ENCODE measurements at places on chromosomes 12 and 14.

DNA sequence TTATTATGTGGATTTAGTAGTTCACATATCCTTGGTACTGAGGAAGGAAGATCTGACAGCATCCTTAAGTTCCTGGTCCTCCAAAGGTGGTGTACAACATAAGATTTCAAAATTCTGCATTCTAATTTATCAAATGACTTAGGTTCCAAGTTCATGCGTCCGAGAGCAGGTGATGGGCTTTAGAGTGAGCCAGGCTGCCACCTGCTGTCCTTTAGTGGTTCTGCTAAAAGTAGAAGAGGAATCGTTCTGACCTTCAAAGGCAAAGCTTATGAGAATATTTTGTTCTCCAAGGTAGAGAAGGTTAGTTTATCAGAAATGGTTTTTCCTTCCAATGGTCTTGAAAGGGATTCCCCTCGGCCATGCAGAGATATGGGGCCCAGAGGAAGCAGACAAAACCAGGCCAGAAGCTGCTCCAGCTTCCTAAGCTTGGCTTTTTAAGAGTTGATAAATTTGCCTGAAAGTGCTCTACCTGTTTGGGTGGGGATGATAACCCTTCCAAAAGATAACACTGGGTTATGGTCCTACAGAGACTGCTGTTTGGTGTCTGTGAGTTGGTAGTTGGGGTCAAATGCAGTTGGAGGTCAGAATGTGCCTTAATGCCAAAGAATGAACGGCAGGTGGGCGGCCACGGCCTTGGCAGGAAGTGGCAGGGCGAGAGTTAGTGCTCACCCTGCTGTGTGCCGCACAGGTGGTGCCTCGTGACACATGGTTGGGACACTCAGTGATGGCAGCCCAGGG, 29.1 kb upstream of the LRTM2 start:
- DNase-seq, result peak; percentile 61

GRCh38 chr12:91974541-91975085, 171.0 kb downstream of the BTG1 start:
- DNase-seq, result no peak

- DNase-seq, result peak; percentile 68
These were observed 185.3 kb upstream of the BCL2L14 start for GRCh38 chr12:11885261-11886038.

DNA sequence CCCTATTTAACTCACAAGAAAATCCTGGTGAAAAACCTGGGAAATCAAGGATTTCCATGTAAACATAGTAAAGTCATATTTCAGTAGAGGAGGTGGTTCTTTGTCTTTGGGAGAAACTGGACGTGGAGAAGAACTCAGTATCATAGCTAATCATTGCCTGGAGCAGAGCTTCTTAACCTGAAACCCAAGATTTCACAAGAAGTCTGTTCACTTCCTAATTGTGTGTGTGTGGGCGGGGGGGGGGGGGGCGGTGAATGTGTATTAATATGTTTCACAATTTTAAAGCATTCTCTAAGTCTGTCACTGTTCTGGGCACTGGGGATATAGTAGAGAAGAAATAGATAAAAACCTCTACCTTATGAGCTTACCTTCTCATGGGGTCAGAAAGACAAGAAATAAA, 96.7 kb upstream of the PPP4R3A start:
- DNase-seq, result no peak

DNA sequence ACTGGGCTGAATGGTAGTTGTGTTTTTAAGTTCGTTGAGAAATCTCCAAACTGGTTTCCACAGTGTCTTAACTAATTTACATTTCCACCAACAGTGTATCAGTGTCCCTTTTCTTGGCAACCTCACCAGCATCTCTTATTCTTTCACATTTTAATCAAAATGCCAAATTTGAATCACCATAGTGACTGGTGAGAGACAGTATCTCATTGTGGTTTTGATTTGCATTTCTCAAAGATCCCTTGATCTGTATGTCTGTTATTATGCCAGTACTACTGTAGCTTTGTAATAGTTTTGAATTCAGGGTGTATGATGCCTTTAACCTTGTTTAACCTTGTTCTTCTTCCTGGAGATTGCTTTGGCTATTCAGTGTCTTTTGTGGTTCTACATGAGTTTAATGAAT, 2.2 kb upstream of the EIF2S3B start:
- DNase-seq, result no peak

GRCh38 chr12:2537868-2538541, 256.8 kb upstream of the FKBP4 start:
- no peak for DNase-seq

DNA sequence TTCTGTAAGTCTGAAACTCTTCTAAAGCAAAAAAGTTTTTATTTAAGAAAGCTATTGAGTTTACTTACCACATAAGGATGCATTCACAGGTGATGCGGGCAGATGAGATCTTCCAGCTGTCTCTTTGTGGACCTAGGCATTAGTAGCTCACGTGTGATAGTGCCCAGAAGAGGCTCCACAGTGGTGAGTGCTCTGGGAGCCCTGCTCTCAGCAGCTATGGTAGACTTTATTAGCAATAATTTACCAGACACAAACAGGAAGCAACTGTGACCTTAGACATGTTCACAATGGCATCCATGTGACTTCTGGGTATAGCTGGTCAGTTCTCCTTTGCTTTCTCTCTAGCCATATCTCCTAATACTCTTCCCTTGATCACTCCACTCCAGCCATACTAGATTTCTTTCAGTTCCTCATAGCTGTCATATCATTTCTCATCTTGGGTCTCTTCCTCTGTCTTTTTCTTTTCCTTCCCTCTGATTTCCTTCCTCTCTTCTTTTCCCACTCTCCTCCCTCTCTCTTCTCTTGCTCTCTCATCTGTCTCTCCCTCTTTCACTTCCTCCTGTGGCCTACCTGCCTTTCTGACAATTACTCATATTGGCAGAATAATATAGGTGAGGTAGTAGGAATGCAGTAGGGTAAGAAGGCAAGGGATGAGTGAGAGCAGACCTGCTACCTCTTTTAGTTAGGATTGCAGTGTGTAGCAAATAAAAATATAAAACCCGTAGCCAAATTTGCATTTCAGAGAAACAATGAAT, 75.2 kb upstream of the SCAF11 start:
- no peak for DNase-seq

GRCh38 chr12:54412786-54413185, 6.3 kb downstream of the ITGA5 start:
- no peak for DNase-seq

DNA sequence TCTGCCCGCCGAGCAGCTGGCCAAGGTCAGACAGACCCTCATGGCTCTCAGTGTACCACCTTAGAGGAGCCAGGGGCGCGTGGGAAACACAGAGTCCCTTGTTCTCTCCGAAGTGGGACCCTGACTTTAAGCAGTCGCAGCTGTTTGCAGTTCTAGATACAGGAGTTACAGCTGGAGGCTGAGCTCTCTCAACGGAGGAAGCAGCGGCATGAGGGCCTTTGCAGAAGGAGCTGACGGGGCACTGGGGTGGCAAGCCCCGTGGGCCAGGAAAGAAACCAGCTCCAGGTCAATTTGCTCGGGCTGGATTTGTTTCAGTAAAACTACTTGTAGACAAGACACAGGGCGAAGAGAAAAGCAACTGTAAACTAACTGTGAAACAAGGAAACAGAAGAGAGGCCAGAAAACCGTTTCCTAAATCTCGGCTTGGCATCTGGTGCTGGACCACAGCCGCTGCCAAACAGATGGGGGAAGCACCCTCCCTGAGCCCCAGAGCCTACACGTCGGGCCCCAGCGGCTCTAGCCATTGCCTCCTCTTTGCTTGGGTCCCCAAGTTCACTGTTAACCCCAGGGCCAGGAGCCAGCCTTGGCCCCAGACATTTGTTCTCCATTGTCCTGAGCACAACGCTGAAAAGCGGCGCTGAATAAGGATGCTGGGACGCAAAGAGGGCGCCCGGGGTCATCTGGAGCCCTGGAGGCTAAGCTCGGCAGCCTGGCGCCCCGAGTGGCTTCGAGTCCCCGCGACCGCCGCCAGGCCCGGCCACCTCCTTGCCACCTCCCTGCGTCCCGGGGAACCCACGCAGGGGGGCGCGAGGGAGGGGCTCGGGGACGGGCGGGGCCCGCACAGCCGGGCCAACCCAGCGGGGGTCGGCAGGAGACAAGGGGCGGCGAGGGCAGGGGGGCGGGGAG, 914 bp upstream of the PACS2 start:
- DNase-seq, result no peak
